ENCODE measurements at places on chromosomes 6 and 20.

- no peak for DNase-seq
Measured at GRCh38 chr6:118663993-118664985, 12.9 kb upstream of the CEP85L start.

GRCh38 chr6:123447315-123447937 lies 189.3 kb downstream of the TRDN start:
- no peak for DNase-seq

- no peak for DNase-seq
Measured at GRCh38 chr20:61567204-61567603, 315.1 kb downstream of the CDH4 start.

GRCh38 chr6:144840619-144841018 lies 555.5 kb downstream of the UTRN start:
- no peak for DNase-seq

GRCh38 chr6:35524380-35525020 lies 11.8 kb upstream of the TULP1 start:
- no peak for DNase-seq

DNA sequence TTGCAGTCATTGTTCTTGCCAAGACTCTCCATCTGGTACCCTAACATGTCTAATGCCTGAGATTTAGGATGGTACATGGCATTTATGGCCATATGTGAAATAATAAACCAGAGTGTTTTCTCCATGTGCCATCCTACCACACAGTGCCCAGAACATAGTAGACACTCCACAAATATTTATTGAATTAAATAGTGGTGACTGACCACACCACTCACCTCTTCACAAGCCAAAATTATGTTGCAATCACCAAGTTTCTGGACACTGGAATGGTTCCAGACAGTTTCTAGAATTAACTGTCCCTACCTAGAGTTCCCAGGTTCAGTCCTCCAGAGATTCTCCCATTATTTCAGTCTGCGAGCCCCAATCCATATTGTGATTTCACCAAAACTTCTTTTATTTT lies 427.3 kb downstream of the KIF16B start:
- DNase-seq: no peak

GRCh38 chr20:3728354-3728753 lies 4.1 kb upstream of the HSPA12B start:
- DNase-seq: no peak

GRCh38 chr6:108247965-108248536 lies 12.8 kb downstream of the SNX3 start:
- DNase-seq: no peak

- DNase-seq: no peak
Measured at GRCh38 chr6:156767603-156768467, 9.3 kb upstream of the ARID1B start.

DNA sequence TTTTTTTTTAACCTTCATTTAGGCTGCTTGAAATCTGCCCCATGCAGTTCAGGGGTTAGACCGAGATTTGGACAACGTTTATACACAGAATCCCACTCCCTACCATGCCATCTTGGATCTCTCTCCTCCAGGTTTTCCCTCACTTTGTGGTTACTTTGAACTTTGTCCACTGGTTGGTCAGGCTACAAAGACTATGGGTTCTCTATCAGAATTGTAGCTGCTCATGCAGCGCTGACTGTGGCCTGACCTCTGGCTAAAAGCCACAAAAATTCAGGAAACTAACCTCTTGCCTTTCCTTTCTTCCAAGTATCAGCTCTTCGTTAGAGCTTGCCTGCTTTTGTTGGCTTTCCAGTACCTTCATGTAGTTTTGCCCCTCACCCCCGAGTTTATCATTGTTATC lies 44.9 kb upstream of the KCNG1 start:
- no peak for DNase-seq

GRCh38 chr6:100309174-100309573 lies 155.5 kb downstream of the SIM1 start:
- DNase-seq: no peak

GRCh38 chr20:3509064-3509463 lies 38.2 kb downstream of the ATRN start:
- no peak for DNase-seq

- DNase-seq: no peak
Measured at GRCh38 chr20:15794409-15794808, 778.8 kb downstream of the KIF16B start.

DNA sequence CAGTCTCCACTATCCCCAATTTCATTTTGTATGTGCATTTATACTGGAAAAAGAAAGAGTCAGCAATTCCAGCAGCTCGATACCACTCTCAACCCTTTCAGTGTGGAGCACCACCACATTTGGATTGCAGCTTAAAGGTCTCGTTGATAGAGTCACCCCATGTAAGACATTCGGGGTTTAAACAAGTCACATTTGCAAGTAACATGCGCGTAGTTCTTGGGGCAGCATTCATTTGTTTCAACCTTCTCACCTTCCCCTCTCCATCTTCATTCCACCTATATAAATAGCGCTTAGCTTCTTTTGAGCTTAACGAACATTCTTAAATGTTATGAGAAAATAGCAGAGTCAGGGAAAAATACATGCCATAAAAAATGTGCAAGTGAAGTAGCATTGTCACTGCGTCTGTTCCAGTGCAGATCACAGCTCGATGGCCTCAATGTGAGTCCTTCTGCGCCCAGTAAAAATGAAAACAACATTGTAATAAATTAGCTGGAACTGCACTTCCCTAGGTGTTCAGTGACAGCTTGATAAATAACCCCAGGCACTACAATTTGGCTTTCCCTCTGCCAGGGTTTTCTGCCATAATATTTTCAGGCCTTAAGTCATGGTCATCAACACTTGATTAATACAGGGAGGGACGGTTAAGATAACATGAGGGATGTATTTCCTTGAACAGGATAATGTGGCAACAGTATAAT lies 737.8 kb upstream of the NRSN1 start:
- DNase-seq: no peak

- DNase-seq: no peak
Measured at GRCh38 chr6:13228264-13229204, 99.8 kb downstream of the TBC1D7 start.

- no peak for DNase-seq
Measured at GRCh38 chr6:75882734-75883133, 133.7 kb downstream of the MYO6 start.

GRCh38 chr6:108968325-108969316 lies 120.4 kb downstream of the ARMC2 start:
- DNase-seq: no peak

DNA sequence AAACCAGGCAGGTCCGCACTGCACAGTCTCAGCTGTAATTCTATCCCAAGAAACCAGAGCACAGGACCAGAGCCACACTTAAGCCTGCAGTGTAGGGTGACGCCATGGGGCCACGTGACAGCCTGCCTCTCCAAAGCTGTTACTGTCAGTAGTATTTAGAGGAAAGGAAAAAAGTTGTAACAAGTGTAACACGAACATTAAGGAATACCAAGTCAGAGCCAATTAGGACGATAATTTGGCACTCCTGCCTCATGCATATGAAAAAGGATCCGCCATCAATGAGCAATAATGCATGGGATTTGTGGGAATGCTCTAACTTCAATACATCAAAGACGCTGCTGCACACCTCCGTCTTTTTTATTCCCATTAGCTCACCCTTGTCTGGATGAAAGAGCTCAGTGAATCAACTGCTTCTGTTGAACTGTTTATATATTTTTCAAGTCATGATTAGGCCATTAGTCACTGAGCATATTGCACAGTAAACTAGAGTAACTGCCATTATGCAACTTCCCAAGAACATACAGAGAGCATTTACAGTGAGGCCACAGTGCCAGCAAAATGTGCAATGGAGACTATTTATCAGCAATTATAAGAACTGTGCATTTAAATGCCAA lies 79.9 kb downstream of the ATXN1 start:
- DNase-seq: no peak

DNA sequence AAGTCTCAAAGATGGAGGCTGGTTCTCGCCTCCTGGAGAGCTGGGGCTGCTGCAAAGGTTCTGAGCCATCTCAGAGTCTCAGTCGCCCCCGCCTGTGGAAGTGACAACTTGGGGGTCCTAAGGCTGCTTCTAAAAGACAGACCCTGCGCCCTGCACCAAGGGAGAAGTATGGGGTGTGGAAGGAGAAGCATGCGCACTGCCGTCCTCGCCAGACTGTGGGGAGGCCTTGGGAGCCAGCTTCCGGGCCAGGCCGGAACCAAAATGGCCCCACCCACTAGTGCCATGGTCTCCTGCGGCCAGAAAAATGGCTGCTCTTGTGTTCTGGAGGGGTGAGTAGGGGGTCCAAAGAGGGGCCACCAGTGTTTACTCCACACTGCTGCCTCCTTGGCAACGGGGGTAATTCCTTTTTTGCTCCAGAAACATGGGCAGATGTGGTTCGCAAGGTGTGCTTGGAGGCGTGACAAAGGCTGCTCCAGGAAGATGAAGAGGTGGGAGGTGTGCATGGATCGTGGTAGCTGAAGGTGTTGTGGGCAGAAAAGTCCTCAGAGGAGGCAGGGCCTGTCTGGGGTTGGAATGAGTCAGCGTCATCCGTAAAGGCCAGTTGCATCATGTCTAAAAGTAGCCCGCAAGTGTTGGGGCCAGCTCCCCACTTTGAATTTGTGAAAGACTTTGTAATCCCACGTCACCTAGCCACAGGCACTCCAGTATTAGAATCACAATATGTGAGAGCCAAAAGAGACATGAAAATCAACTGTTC lies 329.8 kb upstream of the SOX4 start:
- DNase-seq: no peak

GRCh38 chr6:135289816-135290215 lies 108.7 kb downstream of the MYB start:
- no peak for DNase-seq

- no peak for DNase-seq
Measured at GRCh38 chr20:61596687-61597330, 344.7 kb downstream of the CDH4 start.
